ENCODE measurements at places on chromosomes 6 and 20. TPM values are rescaled to one million over a fixed set of nuclear protein-coding genes. Genes with fewer than 3 reads are reported as not detected.
A peak's percentile ranks its signal among the peaks of the same experiment; 100 is the strongest.

GRCh38 chr6:33768644-33769120 is 20.2 kb downstream of the LEMD2 start:
- no peak overlapping the region for H3K27ac ChIP-seq
- no peaks in the 10 kb centered on the region for H3K27me3 ChIP-seq
- H3K36me3 ChIP-seq, result no peaks in the 10 kb centered on the region
- H3K4me1 ChIP-seq, result peaks cover 15% of the 10 kb centered on the region
- H3K4me3 ChIP-seq, result no peak overlapping the region

DNA sequence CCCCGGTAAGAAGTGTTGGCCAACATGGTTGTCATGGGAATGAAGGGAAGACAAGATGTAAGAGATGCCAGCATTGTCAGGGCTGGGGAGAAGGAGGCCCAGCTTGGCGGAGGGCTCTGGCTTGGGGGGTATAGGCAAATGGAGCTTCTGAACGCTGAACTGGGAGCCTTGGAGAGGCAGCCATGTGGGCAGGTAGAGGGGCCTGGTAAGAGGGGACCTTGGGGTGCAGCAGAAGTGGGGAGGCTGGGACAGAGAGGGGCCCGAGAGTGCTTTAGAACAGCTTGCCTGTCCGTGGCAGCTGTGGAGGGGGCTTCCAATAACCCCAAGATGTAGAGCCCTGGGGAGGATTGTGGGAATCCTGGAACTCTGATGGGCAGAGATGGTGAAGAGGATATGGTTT is 3.0 kb downstream of the SLC22A1 start:
- H3K27ac ChIP-seq, result peak overlapping the region; percentile 31
- H3K27me3 ChIP-seq, result no peaks in the 10 kb centered on the region
- H3K4me3 ChIP-seq, result no peak overlapping the region
- no peaks in the 10 kb centered on the region for H3K36me3 ChIP-seq

- H3K27ac ChIP-seq, result no peak overlapping the region
- no peak overlapping the region for H3K4me3 ChIP-seq
- no peaks in the 10 kb centered on the region for H3K4me1 ChIP-seq
- DNase-seq, result no peak
These were observed 587.5 kb downstream of the CBLN4 start for GRCh38 chr20:55417836-55418235.

GRCh38 chr20:31607640-31608250 is 2.7 kb downstream of the ID1 start:
- H3K27me3 ChIP-seq, result peaks cover 49% of the 10 kb centered on the region
- no peak for DNase-seq
- no peak overlapping the region for H3K27ac ChIP-seq
- H3K4me1 ChIP-seq, result peaks cover 35% of the 10 kb centered on the region
- H3K36me3 ChIP-seq, result peaks cover 3% of the 10 kb centered on the region
- no peak overlapping the region for H3K4me3 ChIP-seq

DNA sequence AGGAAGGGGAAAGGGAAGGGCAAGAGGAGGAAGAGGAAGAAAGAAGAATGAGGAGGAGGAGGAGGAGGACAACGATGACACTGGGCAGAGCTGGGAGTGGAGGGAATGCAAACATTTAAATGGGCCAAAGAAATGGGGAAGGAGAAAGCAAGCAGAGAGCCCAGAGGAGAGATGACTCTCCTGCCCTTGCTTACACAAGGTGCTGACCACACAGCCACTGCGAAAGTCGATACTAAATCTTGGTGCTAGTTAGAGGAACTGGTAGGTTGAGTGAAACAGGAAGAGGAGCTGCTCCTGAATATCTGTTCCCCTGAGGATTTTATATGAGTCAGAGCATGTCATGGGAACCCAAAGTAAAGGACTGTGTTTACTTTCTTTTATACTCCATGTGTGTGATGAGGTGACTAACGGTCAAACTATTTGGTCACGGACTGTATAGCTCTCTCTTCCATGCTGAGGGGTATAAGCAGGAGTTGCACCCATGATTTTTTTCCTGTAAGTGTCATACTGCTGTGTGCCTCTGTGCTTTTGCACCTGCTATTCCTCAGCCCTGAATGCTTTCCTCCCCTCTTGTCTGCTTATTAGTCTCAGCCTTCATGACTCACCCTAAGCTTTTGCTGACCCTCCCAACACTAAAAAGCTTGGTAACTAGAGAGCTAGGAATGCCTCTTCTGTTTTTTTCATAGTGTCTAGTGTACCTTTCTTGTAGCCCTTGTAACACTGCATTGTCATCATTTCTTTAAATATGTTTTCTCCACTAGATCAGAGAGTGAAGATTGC is 9.5 kb upstream of the PAQR8 start:
- H3K4me3 ChIP-seq, result no peak overlapping the region
- no peaks in the 10 kb centered on the region for H3K27me3 ChIP-seq

GRCh38 chr20:18187020-18187419 is 49.4 kb downstream of the KAT14 start:
- peak overlapping the region; percentile 34 for H3K27ac ChIP-seq
- H3K4me1 ChIP-seq, result no peaks in the 10 kb centered on the region
- H3K27me3 ChIP-seq, result no peaks in the 10 kb centered on the region
- H3K4me3 ChIP-seq, result no peak overlapping the region
- peaks cover 6% of the 10 kb centered on the region for H3K36me3 ChIP-seq

GRCh38 chr20:13936781-13937576 is 53.4 kb downstream of the SEL1L2 start:
- H3K27ac ChIP-seq, result no peak overlapping the region
- no peak for DNase-seq

DNA sequence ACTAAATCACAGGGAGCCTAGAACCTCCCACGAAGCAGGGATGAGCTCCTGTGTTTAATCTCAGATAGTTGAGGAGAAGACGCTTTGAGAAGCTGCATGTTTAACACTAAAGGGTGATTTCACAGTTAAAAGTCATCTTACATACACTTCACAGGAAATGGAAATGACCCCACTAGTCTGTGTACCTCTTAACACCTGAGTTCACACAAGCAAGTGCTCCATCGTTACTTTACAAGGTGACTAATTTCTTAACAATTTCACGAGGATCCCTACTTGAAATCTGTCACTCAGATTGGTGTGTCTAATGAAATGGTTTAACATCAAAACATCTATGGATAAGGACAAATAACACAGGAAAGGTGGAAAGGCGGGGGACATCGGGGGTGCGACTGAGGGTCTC is 93.8 kb upstream of the RPS6KA2 start:
- peaks cover 12% of the 10 kb centered on the region for H3K27me3 ChIP-seq
- no peak for DNase-seq
- no peak overlapping the region for H3K27ac ChIP-seq
- no peak overlapping the region for H3K4me3 ChIP-seq
- no peaks in the 10 kb centered on the region for H3K4me1 ChIP-seq

- no peak overlapping the region for H3K27ac ChIP-seq
- no peaks in the 10 kb centered on the region for H3K4me1 ChIP-seq
- no peak for DNase-seq
- H3K36me3 ChIP-seq, result peaks cover 4% of the 10 kb centered on the region
- H3K27me3 ChIP-seq, result no peaks in the 10 kb centered on the region
These were observed 212.1 kb upstream of the SOX4 start for GRCh38 chr6:21381331-21381963.

DNA sequence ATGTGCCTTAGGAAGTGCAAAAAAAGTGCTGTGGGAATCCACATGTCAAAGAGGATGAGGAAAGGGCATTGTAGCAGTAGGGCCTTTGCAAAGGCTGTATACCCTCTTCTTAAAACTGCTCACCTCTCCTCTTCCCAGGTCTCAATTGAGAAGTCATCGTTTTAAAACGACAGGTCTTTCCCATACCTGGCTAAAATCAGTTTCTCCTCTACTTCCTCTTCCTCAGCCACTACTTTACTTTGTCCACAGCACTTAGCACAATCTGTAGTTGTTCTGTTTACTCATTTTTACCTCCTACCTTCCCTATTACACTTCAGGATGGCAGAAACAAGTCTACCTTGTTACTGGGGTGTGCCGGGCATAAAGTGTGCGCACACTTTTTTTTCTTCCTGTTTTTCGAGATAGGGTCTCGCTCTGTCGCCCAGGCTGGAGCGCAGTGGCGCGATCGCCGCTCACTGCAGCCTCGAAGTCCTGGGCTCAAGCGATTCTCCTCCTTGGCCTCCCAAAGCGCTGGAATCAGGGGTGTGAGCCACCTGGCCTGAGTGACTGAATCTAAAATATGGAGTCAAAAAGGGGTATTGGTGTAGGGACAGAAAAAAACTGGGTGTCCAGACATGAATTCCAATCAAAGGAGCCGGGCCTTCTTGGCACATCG is 9.8 kb upstream of the ELOVL5 start:
- H3K27ac ChIP-seq, result peak overlapping the region; percentile 91
- H3K27me3 ChIP-seq, result no peaks in the 10 kb centered on the region
- no peak for DNase-seq
- peaks cover 40% of the 10 kb centered on the region for H3K4me1 ChIP-seq
- H3K36me3 ChIP-seq, result no peaks in the 10 kb centered on the region

GRCh38 chr6:170017603-170018320 is 266.3 kb downstream of the ERMARD start:
- H3K4me1 ChIP-seq, result no peaks in the 10 kb centered on the region
- no peaks in the 10 kb centered on the region for H3K36me3 ChIP-seq
- no peak for DNase-seq
- peaks cover 41% of the 10 kb centered on the region for H3K27me3 ChIP-seq
- H3K4me3 ChIP-seq, result no peak overlapping the region
- no peak overlapping the region for H3K27ac ChIP-seq

- H3K27ac ChIP-seq, result no peak within 1 kb of the TSS
- H3K4me3 ChIP-seq, result peak within 1 kb of the TSS; percentile 81
- no peaks in the 10 kb centered on the region for H3K36me3 ChIP-seq
- no peaks in the 10 kb centered on the region for H3K4me1 ChIP-seq
These were observed at the start of gene RBM24 for GRCh38 chr6:17281100-17281496. RBM24 (plus strand) TSS chr6:17281361; CDS start chr6:17281582, 221 bp downstream.

- peak; percentile 5 for DNase-seq
- H3K27me3 ChIP-seq, result no peaks in the 10 kb centered on the region
- peak overlapping the region; percentile 76 for H3K4me3 ChIP-seq
- H3K27ac ChIP-seq, result peak overlapping the region; percentile 92
- peaks cover 70% of the 10 kb centered on the region for H3K4me1 ChIP-seq
These were observed 34.7 kb downstream of the MAN1A1 start for GRCh38 chr6:119314885-119315272.

DNA sequence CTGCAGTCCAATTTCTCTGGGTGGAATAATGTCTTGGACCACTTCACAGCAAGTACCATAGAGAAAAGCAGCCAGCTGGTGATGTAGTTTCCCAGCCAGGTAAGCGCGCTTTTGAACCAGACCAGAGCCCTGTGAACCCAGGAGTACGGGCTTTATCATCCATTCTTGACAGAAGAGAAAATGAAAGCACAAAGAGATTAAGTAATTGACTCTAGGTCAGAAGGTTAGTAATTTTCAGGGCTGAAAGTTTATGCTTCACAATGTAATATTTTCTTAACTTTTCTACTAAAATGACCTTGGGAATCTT is 7.1 kb upstream of the UST start:
- H3K4me1 ChIP-seq, result peaks cover 11% of the 10 kb centered on the region
- H3K4me3 ChIP-seq, result no peak overlapping the region
- H3K27ac ChIP-seq, result no peak overlapping the region
- no peak for DNase-seq

TFAP2D gene
- not detected for total RNA-seq

- DNase-seq, result no peak
- no peak overlapping the region for H3K27ac ChIP-seq
- no peaks in the 10 kb centered on the region for H3K36me3 ChIP-seq
- H3K27me3 ChIP-seq, result no peaks in the 10 kb centered on the region
- H3K4me1 ChIP-seq, result no peaks in the 10 kb centered on the region
These were observed 45.3 kb upstream of the TINAG start for GRCh38 chr6:54262971-54263370.

DEFB115 gene
- total RNA-seq, result not detected

DNA sequence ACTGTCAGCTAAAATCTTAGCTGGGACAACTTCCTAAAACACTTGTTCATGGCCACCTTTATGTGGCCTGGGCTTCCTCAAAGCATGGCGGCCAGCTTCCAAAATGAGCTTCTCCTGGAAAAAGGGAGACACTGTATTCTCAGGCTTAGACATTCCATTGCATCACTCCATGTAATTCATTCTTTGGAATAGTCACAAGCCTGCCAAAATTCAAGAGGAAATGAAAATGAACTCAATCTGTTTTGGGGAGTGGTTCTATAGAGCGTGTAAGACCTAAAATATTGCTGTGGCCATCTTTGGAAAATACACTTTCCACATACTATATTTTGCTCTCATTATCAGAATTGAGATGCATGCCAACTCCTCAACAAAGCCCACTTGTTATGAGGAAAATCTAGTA is 687.0 kb downstream of the KIF16B start:
- H3K4me1 ChIP-seq, result no peaks in the 10 kb centered on the region
- no peak overlapping the region for H3K4me3 ChIP-seq
- H3K36me3 ChIP-seq, result no peaks in the 10 kb centered on the region
- H3K27ac ChIP-seq, result no peak overlapping the region
- H3K27me3 ChIP-seq, result peaks cover 3% of the 10 kb centered on the region

TEAD3 gene
- total RNA-seq, result 1.7 TPM

MICAL1 gene
- total RNA-seq, result 70.4 TPM

SIRPG gene
- total RNA-seq, result 55.4 TPM

DNA sequence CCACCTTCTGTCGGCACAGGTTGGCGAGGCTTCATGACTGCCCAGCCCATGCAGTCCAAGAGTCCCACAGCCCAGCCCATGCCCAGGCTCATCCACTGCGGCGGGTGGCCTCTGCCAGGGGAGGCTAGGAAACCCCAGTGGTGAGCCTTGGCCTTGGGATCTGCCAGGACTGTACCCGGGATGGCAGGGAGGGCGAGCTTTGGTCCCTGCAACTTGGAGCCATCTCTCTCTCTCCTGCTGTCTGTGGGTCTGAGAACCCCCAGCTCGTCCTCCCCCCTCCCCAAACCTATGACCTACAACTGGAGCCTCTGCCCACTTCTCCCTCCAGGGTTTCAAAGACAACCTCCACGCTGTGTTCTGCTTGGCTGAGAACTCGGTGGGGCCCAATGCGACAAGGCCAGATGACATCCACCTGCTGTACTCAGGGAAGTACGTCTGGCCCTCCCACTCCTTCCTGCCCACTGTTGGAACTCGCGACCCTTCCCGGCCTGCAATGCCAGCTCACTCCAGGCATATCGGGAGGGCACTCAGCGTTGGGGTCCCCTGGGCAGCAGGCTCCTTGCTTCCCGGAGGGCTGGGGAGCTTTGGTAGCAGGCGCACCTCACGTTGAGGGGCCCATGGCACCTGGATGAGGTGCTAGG is 19.7 kb downstream of the NPEPL1 start:
- H3K27ac ChIP-seq, result no peak overlapping the region
- no peaks in the 10 kb centered on the region for H3K36me3 ChIP-seq
- H3K4me3 ChIP-seq, result no peak overlapping the region
- no peaks in the 10 kb centered on the region for H3K27me3 ChIP-seq
- H3K4me1 ChIP-seq, result no peaks in the 10 kb centered on the region
- no peak for DNase-seq

DNA sequence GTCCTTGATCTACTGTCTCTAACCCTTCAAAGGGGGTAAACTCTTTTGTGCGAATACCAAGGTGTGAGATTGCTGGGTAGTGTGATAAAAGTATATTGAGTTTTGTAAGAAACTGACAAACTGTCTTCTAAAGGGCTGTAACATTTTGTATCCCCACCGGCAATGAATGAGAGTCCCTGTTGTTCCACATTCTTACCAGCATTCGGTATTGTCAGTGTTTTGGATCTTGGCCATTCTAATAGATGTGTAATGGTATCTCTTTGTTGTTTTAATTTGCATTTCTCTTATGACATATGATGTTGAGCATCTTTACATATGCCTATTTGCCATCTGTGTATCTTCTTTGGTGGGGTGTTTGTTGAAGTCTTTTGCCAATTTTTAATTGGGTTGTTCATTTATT is 1090.7 kb downstream of the KIF16B start:
- H3K36me3 ChIP-seq, result peaks cover 2% of the 10 kb centered on the region
- no peak overlapping the region for H3K27ac ChIP-seq
- H3K4me3 ChIP-seq, result no peak overlapping the region
- H3K27me3 ChIP-seq, result no peaks in the 10 kb centered on the region

Data from activated T-cell treated with anti-CD3 and anti-CD28 coated beads, Interleukin-2, amount 50 U/mL, for 72 hours (primary cell).